ENCODE measurements at places on chromosomes 2 and 18. TPM values are rescaled to one million over a fixed set of nuclear protein-coding genes. Genes with fewer than 3 reads are reported as not detected.

The RAB6D gene
- total RNA-seq, result 0.18 TPM

The PLGLB2 gene
- 1.3 TPM for total RNA-seq

GRCh38 chr2:33791625-33792024 lies 192.5 kb upstream of the FAM98A start:
- no peak overlapping the region for H3K27ac ChIP-seq
- no peaks in the 10 kb centered on the region for H3K4me1 ChIP-seq
- H3K36me3 ChIP-seq, result no peaks in the 10 kb centered on the region
- no peak overlapping the region for H3K4me3 ChIP-seq
- no peaks in the 10 kb centered on the region for H3K27me3 ChIP-seq
- DNase-seq, result no peak

DNA sequence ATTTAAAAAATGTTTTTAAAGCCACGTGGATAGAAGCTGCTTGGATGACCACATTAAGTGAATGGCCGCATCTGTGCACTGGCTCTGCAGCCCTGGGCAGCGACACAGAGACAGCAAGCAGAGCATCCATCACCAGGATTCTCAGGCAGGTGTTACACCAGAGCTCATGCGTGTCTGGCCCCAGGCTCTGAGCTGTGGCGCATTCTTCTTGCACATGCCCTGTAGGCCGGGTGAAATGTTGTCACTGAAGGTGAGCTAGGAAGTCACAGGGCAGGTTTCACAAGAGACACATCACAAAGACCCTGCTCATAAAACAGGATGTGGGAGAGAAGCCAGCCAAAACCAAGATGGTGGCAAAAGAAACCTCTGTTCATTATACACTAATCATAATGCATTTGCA lies 8.4 kb upstream of the PXDN start:
- no peaks in the 10 kb centered on the region for H3K36me3 ChIP-seq
- no peaks in the 10 kb centered on the region for H3K27me3 ChIP-seq
- H3K27ac ChIP-seq, result no peak overlapping the region
- H3K4me1 ChIP-seq, result no peaks in the 10 kb centered on the region
- no peak for DNase-seq
- H3K4me3 ChIP-seq, result no peak overlapping the region

- no peaks in the 10 kb centered on the region for H3K27me3 ChIP-seq
- no peaks in the 10 kb centered on the region for H3K4me1 ChIP-seq
- no peak for DNase-seq
- no peaks in the 10 kb centered on the region for H3K36me3 ChIP-seq
- H3K27ac ChIP-seq, result no peak overlapping the region
- no peak overlapping the region for H3K4me3 ChIP-seq
Measured at GRCh38 chr18:21215490-21215889, 26.5 kb upstream of the GREB1L start.

DNA sequence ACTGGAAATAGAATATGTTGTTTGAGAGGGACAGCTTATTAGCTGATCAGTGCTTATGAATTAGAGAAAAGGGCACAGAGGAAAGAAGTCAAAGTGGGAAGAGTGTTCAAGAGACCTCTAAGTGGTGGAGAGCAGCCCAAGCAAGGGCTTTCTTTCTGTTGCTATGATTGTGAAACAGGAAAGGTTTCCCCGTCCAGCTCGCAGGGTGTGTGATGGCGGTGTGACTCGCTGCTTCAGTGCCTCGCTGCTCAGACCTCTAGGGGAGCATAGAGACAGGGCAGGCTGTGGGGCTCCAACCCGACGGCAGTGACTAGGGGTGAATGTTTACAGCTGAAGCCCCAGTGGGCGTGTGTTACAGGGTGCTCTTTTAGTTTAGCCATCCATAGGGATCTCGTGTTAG lies 166.5 kb upstream of the COPS8 start:
- DNase-seq, result no peak
- H3K4me1 ChIP-seq, result no peaks in the 10 kb centered on the region
- no peaks in the 10 kb centered on the region for H3K36me3 ChIP-seq
- H3K27ac ChIP-seq, result no peak overlapping the region
- peaks cover 9% of the 10 kb centered on the region for H3K27me3 ChIP-seq

DNA sequence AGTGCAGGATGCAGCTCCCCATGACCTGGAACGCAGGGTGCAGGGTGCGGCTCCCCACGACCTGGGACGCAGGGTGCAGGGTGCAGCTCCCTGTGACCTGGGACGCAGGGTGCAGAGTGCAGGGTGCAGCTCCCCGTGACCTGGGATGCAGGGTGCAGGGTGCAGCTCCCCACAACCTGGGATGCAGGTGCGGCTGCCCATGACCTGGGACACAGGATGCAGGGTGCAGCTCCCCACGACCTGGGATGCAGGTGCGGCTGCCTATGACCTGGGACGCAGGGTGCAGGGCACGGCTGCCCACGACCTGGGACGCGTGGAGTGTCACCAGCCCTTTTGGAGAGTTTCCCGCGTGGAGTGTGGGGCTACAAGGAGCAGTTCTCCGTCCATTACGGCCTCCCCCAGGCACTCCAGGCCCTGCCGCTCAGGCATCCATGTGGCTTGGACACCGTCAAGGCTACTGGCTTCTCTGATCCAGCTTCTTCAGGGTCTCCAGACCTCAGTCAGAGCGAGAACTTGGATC lies 38.7 kb downstream of the PXDN start:
- no peaks in the 10 kb centered on the region for H3K4me1 ChIP-seq
- DNase-seq, result no peak
- H3K36me3 ChIP-seq, result no peaks in the 10 kb centered on the region
- H3K27me3 ChIP-seq, result peaks cover 2% of the 10 kb centered on the region
- H3K27ac ChIP-seq, result no peak overlapping the region

GRCh38 chr2:196130039-196130825 lies 41.1 kb downstream of the STK17B start:
- no peak for DNase-seq
- peaks cover 25% of the 10 kb centered on the region for H3K4me1 ChIP-seq
- no peaks in the 10 kb centered on the region for H3K27me3 ChIP-seq
- no peak overlapping the region for H3K27ac ChIP-seq

All from activated CD4-positive, alpha-beta memory T cell treated with anti-CD3 and anti-CD28 coated beads, Interleukin-2, amount 10 ng/mL, durations not matched to agents 7 days and 5 days (primary cell).